ENCODE measurements at places on chromosomes 5 and 9.

- DNase-seq = no peak
Measured at GRCh38 chr9:29668732-29669131, 2095.5 kb upstream of the C9orf72 start.

- no peak for DNase-seq
Measured at GRCh38 chr5:103847060-103847459, 284.5 kb upstream of the NUDT12 start.

GRCh38 chr5:9774472-9775079 lies 144.4 kb upstream of the TAS2R1 start:
- DNase-seq = no peak

- DNase-seq = no peak
Measured at GRCh38 chr5:172550996-172551395, 90.1 kb upstream of the NEURL1B start.

- DNase-seq = no peak
Measured at GRCh38 chr9:34510497-34511468, 12.0 kb downstream of the ENHO start.

- DNase-seq = no peak
Measured at GRCh38 chr9:84254972-84255371, 85.6 kb downstream of the SLC28A3 start.

- no peak for DNase-seq
Measured at GRCh38 chr5:3056866-3057265, 305.4 kb upstream of the IRX2 start.

DNA sequence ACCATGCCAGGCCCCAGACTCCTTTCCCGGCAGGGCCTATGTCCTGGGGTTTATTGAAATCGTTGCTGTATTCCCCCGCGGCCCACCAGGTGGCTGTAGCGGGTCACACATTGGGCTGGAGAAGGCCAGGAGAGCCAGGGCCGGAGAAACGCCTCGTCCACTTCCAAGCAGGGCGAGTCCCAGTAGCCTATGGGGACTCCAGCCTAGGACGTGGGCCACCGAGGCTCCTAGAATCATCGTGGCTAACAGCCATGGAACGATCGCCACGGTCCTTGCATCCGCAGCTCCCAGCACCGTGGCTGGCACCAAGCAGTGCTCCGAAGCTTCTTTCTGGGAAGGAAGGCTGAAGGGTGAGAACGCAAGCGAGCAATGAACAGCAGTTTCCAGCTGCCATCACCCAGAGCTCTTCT lies 87.7 kb downstream of the ENTREP1 start:
- DNase-seq = peak; percentile 38

DNA sequence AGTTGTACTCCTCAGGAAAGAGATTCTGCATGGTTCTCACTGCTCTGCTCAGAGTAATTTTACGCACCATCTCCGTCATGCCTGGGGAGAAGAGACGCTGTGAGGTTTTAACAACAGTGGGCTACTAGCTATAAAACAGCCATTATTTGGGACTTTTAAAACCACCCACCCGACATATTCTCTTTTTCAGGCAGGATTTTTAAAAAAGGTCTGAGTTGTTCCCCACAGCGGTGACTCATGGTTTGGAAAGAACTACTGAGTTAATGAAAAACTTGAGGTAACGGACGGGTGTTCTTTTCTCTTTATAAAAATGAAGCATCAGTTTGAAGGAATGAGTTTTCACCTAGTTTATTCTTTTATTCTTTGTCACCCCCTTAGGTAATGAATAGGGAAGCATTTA lies 61.3 kb downstream of the TTLL11 start:
- DNase-seq = no peak

GRCh38 chr5:154474396-154475334 lies 3.4 kb downstream of the HAND1 start:
- DNase-seq = no peak

DNA sequence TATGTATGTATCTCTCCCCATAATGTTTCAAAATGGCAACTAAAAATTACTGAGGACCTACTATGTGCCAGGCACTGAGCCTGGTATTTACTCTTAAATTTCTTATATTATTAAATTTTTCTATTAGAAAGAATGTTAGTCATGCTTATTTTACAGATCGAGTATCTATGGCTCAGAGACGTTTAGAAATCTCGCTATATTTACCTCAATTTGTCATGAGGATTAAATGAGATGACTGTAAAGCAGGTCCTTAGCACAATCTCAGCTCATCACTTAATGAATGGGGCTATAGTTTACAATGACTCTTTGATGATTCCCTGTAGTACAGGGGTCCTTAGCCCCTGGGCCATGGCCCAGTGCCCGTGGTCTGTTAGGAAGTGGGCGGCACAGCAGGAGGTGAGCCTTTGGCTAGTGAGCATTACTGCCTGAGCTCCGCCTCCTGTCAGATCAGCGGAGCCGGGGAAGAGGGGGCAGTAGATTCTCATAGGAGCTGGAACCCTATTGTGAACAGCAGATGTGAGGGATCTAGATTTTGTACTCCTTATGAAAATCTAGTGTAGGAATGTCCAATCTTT lies 15.5 kb downstream of the ENC1 start:
- no peak for DNase-seq

DNA sequence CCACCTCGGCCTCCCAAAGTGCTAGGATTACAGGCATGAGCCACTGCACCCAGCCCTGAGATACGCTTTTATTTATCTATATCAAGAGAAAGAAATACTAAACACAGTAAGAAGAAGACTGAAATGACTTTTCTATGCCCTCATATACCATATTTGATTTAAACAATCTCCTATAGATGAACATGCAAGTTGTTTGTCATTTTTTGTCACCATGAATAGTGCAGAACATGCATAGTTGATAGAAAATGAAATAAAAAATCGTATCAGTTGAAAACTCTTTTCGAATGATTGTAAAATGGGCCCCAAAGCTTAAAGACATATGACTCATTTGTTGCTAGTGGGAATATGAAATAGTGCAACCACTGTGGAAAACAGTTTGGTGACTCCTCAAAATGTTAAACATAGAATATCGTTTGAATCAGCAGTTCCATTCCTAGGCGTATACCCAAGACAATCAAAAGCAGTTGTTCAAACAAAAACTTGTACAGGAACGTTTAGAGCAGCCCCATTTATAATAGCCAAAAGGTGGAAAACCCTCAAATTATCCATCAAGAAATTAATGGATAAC lies 61.4 kb upstream of the ANKH start:
- no peak for DNase-seq

GRCh38 chr9:137084526-137084925 lies 2.3 kb upstream of the MAN1B1 start:
- DNase-seq = no peak

DNA sequence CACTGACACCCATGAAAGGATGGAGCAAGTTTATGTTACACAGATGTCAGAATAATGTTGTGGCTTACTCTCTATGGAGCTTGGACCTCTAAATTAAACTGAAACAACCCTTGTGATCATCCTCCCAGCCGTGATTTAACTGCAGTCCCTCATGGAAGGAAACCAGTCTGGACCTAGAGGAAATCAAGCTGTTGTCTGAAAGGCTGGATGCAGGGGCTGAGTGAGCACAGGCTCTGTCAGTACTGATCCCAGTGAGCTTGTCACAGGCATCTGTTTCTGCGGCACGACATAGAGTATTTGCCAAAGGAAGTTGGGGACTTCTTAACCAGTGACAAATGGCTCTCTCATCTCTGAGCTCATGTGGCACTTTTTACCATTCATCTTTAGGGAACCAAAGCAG lies 282.9 kb upstream of the MAP3K1 start:
- no peak for DNase-seq

- no peak for DNase-seq
Measured at GRCh38 chr5:17129093-17129849, 88.2 kb upstream of the BASP1 start.

- DNase-seq = no peak
Measured at GRCh38 chr9:136017289-136018190, 56.4 kb upstream of the UBAC1 start.

DNA sequence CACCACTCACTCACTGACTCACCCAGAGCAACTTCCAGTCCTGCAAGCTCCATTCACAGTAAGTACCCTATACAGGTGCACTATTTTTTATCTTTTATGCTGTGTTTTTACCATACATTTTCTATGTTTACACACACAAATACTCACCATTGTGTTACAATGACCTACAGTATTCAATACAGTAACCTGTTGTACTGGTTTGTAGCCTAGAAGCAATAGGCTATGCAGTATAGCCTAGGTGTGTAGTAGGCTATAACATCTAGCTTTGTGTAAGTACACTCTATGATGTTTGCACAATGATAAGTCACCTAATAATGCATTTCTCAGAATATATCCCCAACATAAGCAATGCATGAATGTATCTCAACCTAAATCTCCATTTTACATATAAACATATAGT lies 541.1 kb downstream of the NR2F1-AS1 start:
- DNase-seq = no peak

DNA sequence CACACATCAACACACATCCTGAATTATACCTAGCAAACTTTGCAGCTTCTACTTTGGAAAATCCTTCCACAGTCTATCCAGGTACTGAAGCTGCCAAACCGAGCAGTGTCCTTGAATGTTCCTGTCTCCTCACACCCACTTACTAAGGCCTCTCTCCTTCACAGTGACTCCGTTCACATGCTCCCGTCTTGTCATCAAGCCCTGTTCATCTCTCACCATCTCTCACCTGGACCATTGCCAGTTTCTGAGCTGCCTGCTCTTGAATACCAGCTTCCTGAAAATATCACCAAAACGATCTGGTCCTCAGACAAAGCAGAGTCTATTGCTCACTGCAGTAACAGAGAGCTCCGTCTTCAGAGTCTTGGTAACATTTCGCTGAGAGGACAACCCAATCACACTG lies 57.4 kb downstream of the GCNT1 start:
- peak; percentile 52 for DNase-seq

Data from RPMI8226 (cell line).